B cell (primary cell): ENCODE measurements at places on chromosomes 6 and 20. TPM values are rescaled to one million over a fixed set of nuclear protein-coding genes. Genes with fewer than 3 reads are reported as not detected.

ADGRF5 gene
- total RNA-seq, result not detected in 2 replicates

DNA sequence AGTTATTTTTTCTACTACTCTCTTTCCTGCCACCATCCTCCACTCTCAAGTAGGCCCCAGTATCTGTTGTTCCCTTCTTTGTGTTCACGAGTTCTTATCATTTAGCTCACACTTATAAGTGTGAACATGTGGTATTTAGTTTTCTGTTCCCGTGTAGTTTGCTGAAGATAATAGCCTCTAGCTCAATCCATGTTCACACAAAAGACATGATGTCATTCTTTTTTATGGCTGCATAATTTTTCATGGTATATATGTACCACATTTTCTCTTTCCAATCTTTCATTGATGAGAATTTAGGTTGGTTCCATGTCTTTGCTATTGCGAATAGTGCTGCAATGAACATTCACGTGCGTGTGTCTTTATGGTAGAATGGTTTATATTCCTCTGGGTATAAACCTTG lies 237.9 kb upstream of the FERMT1 start:
- H3K4me3 ChIP-seq, result no peak overlapping the region
- no peaks in the 10 kb centered on the region for H3K4me1 ChIP-seq
- no peak for DNase-seq
- no peaks in the 10 kb centered on the region for H3K27me3 ChIP-seq

DEF6 gene
- total RNA-seq, result 105 and 116 TPM in 2 replicates

RIPPLY2 gene
- total RNA-seq, result not detected in 2 replicates

CHMP4B gene
- 81.6 and 83.9 TPM in 2 replicates for total RNA-seq

DNA sequence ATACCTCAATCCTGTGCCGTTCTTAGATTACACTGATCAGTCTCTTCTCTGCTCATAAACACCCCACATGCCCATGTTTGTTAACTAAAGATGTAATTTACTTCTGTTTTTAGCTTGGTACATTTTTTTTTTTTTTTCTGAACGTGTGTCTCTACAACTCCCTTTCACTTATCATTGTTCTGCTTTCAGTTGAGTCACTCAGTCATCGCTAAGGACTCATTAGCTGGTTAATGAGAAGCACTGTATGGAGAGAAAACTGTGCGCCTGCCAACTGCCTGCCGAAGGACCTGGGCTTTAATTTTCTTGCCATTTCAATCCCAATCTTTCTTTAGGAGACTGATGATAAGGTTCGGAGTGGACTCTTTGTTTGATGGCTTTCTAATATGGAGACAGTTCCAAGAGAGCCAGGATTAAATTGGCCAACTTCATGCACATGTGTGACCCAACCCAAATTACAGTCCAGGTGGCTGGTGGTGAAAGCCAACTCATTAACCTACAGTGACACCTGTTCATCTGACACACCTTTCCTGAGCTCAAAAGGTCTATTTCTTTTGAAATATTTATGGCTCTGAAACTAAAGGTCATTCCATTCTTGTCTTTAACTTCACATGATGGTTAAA lies 334.1 kb downstream of the BCKDHB start:
- no peaks in the 10 kb centered on the region for H3K27me3 ChIP-seq
- DNase-seq, result no peak
- H3K4me3 ChIP-seq, result no peak overlapping the region
- no peaks in the 10 kb centered on the region for H3K36me3 ChIP-seq
- no peaks in the 10 kb centered on the region for H3K4me1 ChIP-seq
- no peak overlapping the region for H3K27ac ChIP-seq

CASS4 gene
- 0.42 and 0.53 TPM in 2 replicates for total RNA-seq

REV3L gene
- total RNA-seq, result 37.9 and 47.4 TPM in 2 replicates

BPIFA1 gene
- total RNA-seq, result not detected in 2 replicates

GMPR gene
- 0.41 TPM in 1 of 2 replicates, not detected in the other for total RNA-seq

GRCh38 chr6:144878577-144878976 lies 593.4 kb downstream of the UTRN start:
- no peak for DNase-seq
- no peak overlapping the region for H3K4me3 ChIP-seq
- H3K27ac ChIP-seq, result no peak overlapping the region
- peaks cover 2% of the 10 kb centered on the region for H3K27me3 ChIP-seq
- H3K36me3 ChIP-seq, result no peaks in the 10 kb centered on the region

GRCh38 chr6:125598422-125598821 lies 151.0 kb upstream of the HEY2 start:
- no peaks in the 10 kb centered on the region for H3K27me3 ChIP-seq
- no peaks in the 10 kb centered on the region for H3K36me3 ChIP-seq
- no peak overlapping the region for H3K4me3 ChIP-seq
